ENCODE measurements at places on chromosomes 2 and 18. TPM values are rescaled to one million over a fixed set of nuclear protein-coding genes. Genes with fewer than 3 reads are reported as not detected.

- no peaks in the 10 kb centered on the region for H3K4me1 ChIP-seq
- no peak overlapping the region for H3K4me3 ChIP-seq
- no peaks in the 10 kb centered on the region for H3K36me3 ChIP-seq
- no peak for DNase-seq
- H3K27me3 ChIP-seq, result no peaks in the 10 kb centered on the region
Observed at GRCh38 chr2:155318710-155319109, 620.2 kb downstream of the KCNJ3 start.

GRCh38 chr2:232629129-232629475, 4.3 kb upstream of the EFHD1 start:
- no peak overlapping the region for H3K27ac ChIP-seq
- no peak for DNase-seq
- no peak overlapping the region for H3K4me3 ChIP-seq
- H3K36me3 ChIP-seq, result no peaks in the 10 kb centered on the region
- H3K27me3 ChIP-seq, result no peaks in the 10 kb centered on the region

GRCh38 chr18:58609536-58609993, 19.3 kb downstream of the ALPK2 start:
- no peak for DNase-seq
- no peaks in the 10 kb centered on the region for H3K36me3 ChIP-seq
- peaks cover 51% of the 10 kb centered on the region for H3K4me1 ChIP-seq
- no peak overlapping the region for H3K4me3 ChIP-seq

DNA sequence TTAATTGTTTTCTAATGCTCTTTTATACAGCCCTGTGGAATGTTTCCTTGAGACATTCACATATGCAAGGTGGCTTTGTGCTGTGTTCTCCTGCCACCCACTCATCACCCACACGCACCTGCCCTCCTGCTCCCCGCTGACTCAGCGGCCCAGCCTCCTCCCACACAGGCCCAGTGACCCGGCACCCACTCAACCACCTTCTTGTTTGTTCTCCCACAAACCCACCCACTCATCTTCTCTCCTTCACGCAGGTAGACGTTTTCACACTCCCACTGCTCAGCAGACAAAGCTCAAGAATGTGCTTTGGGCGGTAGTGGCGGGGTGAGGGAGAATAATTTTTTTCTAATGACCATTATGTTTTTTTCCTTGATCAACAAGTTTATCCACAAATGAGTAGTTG, 28.6 kb upstream of the NEMP2 start:
- H3K36me3 ChIP-seq, result no peaks in the 10 kb centered on the region
- no peak for DNase-seq
- no peak overlapping the region for H3K27ac ChIP-seq
- no peak overlapping the region for H3K4me3 ChIP-seq
- no peaks in the 10 kb centered on the region for H3K27me3 ChIP-seq
- peaks cover 11% of the 10 kb centered on the region for H3K4me1 ChIP-seq

DNA sequence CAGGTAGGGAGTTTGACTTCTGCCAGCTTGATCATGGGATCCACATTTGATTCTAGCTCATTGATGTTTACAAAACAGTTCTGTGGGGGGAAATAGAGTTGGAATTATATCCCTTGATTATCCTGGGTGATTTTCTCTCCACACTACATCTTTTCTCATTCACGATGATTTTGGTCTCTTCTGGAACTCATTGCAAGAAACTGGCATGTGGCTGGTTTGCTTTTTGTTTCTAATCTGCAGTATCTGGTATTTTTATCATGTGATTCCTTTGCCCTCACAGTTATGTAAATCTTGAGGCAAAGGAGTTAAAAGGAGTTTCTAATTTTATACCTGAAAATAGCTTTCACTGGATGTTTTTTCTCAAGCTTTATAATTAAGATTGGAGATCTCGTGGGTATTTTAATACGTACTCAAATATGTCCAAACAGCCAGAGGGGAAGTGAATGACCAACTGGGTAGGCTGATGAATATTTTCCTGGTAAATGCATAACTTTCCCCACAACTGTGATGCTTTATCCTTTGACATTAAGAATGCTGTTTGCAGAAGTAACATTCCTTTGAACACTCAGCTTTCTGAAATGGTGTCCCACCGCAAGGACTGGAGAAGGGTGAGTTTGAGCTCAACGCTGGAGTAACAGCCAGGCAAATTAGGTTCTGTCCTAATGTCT, 502.9 kb upstream of the ZEB2 start:
- H3K4me1 ChIP-seq, result no peaks in the 10 kb centered on the region
- H3K27ac ChIP-seq, result no peak overlapping the region
- H3K36me3 ChIP-seq, result no peaks in the 10 kb centered on the region

GRCh38 chr2:54604871-54605270, 118.6 kb upstream of the EML6 start:
- no peaks in the 10 kb centered on the region for H3K36me3 ChIP-seq
- DNase-seq, result no peak
- H3K4me1 ChIP-seq, result peaks cover 4% of the 10 kb centered on the region
- H3K27me3 ChIP-seq, result no peaks in the 10 kb centered on the region

DNA sequence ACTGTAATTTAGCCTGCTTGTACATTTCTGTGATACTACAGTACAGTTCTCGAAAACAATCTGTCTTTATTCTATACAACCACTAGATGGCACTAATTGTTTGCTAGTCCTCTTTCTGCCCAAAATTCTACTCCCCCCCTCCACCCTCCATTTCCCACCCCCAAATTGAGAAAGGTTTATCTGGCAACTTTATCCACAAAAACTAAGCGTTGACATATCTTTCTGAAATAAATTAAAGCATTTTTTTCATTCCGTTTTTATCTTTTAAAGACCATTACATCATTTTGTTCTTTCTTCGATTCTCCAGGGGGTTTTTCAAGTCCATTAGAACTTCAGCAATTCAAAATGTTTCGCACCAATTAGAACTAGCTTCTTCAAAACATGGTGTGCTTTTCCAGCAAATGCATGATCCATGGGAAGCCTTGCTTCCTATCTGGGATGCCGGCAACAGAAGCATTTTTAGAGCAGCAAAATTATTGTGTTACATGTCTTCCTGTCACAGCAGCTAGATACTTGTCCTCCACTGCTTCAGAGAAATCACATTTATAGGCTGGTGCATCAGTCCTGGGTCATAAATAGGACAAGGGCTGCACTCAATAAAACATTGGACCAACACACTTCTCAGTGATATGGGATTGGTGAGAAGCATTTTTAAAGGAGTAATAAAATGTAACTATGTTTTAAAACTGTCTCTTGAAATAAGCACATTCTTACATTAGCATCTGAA, 241.3 kb downstream of the PAX3 start:
- H3K36me3 ChIP-seq, result no peaks in the 10 kb centered on the region
- H3K27ac ChIP-seq, result no peak overlapping the region
- H3K4me1 ChIP-seq, result peaks cover 4% of the 10 kb centered on the region

DNA sequence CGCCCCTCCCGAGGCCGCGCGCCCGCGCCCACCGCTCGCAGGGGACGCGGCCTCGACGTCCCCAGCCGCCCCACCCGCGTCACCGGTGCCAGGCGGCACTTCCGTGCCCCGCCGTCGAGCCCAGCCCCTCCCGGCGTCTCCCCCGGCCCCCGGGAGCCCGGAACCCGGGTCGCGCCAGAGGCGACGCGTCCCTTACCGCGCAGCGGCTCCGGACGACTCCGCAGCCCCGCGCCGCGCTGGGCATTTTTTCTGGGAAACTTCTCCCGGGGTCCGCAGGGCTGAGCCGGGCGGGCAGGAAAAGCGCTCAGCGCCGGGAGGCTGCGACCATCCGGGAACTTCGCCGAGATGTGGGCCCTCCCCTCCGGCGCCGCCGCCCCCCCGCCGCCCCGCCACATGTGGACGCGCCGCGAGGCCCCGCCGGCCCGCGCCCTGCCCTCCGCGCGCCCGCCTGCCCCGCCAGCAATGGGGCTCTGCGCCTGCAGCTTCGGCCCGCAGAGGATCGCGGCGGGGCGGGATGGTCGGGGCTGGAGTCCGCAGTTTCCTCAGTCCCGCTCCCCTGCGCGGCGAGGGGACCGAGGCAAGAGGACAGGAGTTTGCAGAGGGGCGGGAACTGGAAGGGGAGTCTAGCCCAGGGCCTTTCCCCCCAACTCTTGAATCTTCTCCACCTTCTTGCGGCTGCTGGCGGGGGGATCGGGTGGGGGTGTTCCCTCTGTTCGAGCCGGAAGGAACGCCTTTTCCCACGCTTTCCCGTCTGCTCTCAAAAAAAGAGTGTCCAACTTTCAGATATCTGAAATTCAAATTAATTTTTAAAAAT, 81.5 kb downstream of the CHRNA1 start:
- no peak overlapping the region for H3K4me3 ChIP-seq
- no peak for DNase-seq
- H3K4me1 ChIP-seq, result no peaks in the 10 kb centered on the region
- peaks cover 14% of the 10 kb centered on the region for H3K27me3 ChIP-seq
- H3K27ac ChIP-seq, result no peak overlapping the region
- no peaks in the 10 kb centered on the region for H3K36me3 ChIP-seq

DNA sequence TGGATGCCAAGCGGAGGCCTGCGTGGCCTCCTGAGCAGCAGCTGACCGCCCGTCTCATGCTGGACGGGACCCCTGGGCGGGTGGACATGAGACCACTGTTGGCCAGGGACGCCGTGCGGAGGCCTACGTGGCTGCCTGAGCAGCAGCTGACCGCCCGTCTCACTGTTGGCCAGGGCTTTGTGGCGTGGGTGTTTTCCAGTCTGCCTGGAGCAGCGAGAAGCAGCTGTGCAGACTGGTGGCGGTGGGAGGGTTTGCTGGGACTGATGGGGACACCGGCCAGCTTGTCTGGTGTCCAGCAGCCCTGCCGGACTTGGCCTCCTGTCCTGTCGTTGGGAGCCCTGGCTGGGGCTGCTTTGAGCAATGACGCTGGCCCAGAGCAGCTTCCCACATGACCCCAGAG, 5.8 kb upstream of the D2HGDH start:
- H3K4me3 ChIP-seq, result no peak overlapping the region
- H3K27me3 ChIP-seq, result no peaks in the 10 kb centered on the region
- H3K4me1 ChIP-seq, result peaks cover 8% of the 10 kb centered on the region
- 0 out of 2 replicates have a peak, but pooled peaks cover 3% of the 10 kb centered on the region for H3K36me3 ChIP-seq

DNA sequence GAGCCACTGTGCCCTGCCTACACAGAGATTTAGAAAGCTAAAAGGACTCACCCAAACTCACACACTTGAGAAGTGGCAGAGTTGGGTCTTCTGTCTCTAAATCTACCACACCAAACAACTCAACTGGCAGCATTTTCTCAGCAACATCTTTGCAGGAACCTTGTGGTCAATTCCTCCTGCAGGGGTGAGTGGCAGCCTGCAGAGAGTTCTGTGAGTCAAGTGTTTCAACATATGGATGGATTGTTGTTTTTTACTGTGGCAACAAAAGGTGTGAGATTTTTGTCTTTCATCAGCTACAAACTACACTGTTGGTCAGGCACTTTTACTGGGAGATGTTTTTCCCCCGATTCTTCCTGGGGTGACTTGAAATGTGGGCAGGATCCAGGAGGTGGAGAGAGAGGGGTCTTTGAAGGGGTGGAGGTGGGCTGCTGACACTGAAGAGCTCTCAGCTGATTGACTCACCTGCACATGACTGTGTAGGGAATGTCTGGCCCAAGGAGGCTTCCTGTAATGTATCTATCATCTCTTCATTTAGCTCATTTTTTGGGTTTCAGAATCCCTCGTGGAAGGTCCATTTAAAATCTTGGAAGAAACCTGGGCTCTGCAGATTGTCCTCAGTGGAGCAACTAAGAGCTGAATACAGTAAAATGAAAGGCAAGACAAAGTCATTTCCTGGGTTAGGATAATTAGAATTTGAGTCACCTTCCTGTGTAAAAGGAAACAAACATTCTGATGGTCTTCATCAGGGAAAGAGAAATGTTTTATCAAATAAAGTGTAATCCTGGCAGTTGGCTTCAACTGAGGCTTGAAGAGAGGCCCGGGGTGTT, 98.6 kb downstream of the MSH2 start:
- no peaks in the 10 kb centered on the region for H3K36me3 ChIP-seq
- no peaks in the 10 kb centered on the region for H3K27me3 ChIP-seq
- DNase-seq, result no peak
- H3K27ac ChIP-seq, result no peak overlapping the region

GRCh38 chr2:221429741-221430491, 142.2 kb downstream of the EPHA4 start:
- no peak overlapping the region for H3K27ac ChIP-seq
- no peak for DNase-seq
- no peaks in the 10 kb centered on the region for H3K27me3 ChIP-seq
- H3K36me3 ChIP-seq, result no peaks in the 10 kb centered on the region
- no peak overlapping the region for H3K4me3 ChIP-seq

DNA sequence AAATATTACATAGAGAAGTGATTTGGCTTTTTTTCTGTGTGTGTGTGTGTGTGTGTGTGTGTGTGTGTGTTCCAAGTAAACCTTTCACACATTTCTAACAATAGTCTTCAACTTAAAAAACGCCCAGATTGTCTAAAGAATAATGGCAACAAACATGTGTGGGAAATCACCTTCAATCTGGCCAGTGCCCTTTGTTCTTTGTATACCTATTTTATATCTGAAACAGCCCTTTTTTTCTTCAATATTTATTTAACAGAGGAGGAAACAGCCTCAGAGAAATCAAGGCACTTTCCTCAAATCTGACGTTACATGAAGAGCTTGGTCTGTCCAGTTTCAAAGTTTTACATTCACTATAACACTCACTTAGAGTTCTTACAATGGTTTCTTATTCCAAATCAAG, 25.3 kb downstream of the CCDC195 start:
- no peaks in the 10 kb centered on the region for H3K36me3 ChIP-seq
- no peak overlapping the region for H3K4me3 ChIP-seq
- no peak for DNase-seq
- H3K27me3 ChIP-seq, result no peaks in the 10 kb centered on the region

DNA sequence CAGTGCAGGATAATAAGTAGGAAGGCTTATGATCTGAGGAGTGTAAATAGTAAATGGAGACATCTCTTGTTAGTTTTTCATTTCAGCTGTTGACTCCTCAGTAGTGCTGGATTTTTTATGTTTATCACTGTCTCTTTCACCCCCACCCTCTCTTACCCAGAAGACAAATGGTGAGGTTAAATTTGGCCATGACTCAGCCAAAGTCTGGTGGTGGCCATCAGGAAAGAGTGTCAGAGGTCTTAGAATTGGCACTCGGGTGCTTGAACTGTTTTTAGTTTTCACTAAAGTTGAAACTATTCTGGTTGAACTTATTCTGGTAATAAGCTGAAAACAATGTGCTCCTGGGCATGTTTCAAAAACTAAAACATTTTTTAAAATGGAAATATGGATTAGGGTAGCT, 123.3 kb downstream of the FHOD3 start:
- no peak for DNase-seq
- no peak overlapping the region for H3K4me3 ChIP-seq
- H3K27me3 ChIP-seq, result no peaks in the 10 kb centered on the region
- no peaks in the 10 kb centered on the region for H3K36me3 ChIP-seq
- H3K27ac ChIP-seq, result no peak overlapping the region

- H3K27ac ChIP-seq, result peak within 1 kb of the TSS; percentile 72
- peak; percentile 85 for DNase-seq
- peak within 1 kb of the TSS; percentile 86 for H3K4me3 ChIP-seq
- no peaks in the 10 kb centered on the region for H3K27me3 ChIP-seq
- no peaks in the 10 kb centered on the region for H3K36me3 ChIP-seq
Observed at GRCh38 chr2:171999604-172000469, at the start of gene METAP1D. TSS of gene METAP1D (plus strand) at chr2:171999953. CDS start at chr2:171999970, 17 bp downstream.

- DNase-seq, result no peak
- no peaks in the 10 kb centered on the region for H3K27me3 ChIP-seq
- no peaks in the 10 kb centered on the region for H3K4me1 ChIP-seq
- no peak overlapping the region for H3K4me3 ChIP-seq
- H3K27ac ChIP-seq, result no peak overlapping the region
Observed at GRCh38 chr2:182792441-182792840, 74.0 kb downstream of the FRZB start.

The SAG gene
- total RNA-seq, result not detected

The CCL20 gene
- total RNA-seq, result 0.30 TPM

The ALK gene
- total RNA-seq, result not detected

The L3MBTL4 gene
- total RNA-seq, result not detected

The ERFE gene
- 17.3 TPM for total RNA-seq

The KRTCAP3 gene
- 65.7 TPM for total RNA-seq

The SLC9A2 gene
- 1.4 TPM for total RNA-seq

The DNAH6 gene
- total RNA-seq, result 1.6 TPM

The C2orf15 gene
- 1.9 TPM for total RNA-seq

The TUBA4B gene
- not detected for total RNA-seq

All from HCT116 (cell line).